ENCODE measurements at places on chromosomes 5 and 9. TPM values are rescaled to one million over a fixed set of nuclear protein-coding genes. Genes with fewer than 3 reads are reported as not detected.

The PCDHA9 gene
- not detected for total RNA-seq

The HMMR gene
- total RNA-seq, result 15.6 TPM

The COL15A1 gene
- 11.3 TPM for total RNA-seq

The SLC27A6 gene
- total RNA-seq, result 1.6 TPM

The FRRS1L gene
- total RNA-seq, result 0.13 TPM

The PTPRD gene
- total RNA-seq, result 65.2 TPM

The ADAMTSL2 gene
- 2.4 TPM for total RNA-seq

The SV2C gene
- not detected for total RNA-seq

The C1QTNF2 gene
- total RNA-seq, result 0.39 TPM

The SPINK6 gene
- total RNA-seq, result not detected

The HTR4 gene
- total RNA-seq, result not detected

The GRM6 gene
- not detected for total RNA-seq

The STPG3 gene
- not detected for total RNA-seq

The BTNL3 gene
- not detected for total RNA-seq

The NDST1 gene
- total RNA-seq, result 76.7 TPM

The DEPDC1B gene
- 10.0 TPM for total RNA-seq

The IRX2 gene
- total RNA-seq, result 0.64 TPM

The CLPTM1L gene
- 91.5 TPM for total RNA-seq

The C5orf63 gene
- total RNA-seq, result 3.9 TPM

The TOR4A gene
- 38.1 TPM for total RNA-seq

The ZFP37 gene
- 4.6 TPM for total RNA-seq

The FOXI1 gene
- not detected for total RNA-seq
